ENCODE measurements at places on chromosomes 6 and 20.
A peak's percentile ranks its signal among the peaks of the same experiment; 100 is the strongest.

GRCh38 chr20:53938739-53939138, 131.7 kb downstream of the BCAS1 start:
- DNase-seq: no peak

- DNase-seq: peak; percentile 32
Measured at GRCh38 chr20:47196091-47197081, 160.1 kb downstream of the ZMYND8 start.

DNA sequence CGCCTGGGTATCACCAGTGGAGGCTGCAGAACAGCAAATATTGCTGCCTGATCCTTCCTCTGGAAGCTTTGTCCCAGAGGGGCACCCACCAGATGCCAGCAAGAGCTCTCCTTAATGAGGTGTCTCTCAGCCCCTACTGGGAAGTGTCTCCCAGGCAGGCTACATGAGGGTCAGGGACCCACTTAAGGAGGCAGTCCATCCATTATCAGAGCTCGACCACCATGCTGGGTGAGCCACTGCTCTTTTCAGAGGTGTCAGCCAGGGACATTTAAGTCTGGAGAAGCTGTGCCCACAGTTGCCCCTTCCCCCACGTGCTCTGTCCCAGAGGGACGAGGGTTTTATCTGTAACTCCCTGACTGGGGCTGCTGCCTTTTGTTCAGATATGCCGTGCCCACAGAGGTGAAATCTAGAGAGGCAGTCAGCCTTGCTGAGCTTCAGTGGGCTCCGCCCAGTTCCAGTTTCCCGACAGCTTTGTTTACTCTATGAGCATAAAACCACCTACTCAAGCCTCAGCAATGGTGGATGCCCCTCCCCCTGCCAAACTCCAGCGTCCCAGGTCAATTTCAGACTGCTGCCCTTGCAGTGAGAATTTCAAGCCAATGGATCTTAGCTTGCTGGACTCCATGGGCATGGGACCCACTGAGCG, 25.9 kb upstream of the AIG1 start:
- no peak for DNase-seq

DNA sequence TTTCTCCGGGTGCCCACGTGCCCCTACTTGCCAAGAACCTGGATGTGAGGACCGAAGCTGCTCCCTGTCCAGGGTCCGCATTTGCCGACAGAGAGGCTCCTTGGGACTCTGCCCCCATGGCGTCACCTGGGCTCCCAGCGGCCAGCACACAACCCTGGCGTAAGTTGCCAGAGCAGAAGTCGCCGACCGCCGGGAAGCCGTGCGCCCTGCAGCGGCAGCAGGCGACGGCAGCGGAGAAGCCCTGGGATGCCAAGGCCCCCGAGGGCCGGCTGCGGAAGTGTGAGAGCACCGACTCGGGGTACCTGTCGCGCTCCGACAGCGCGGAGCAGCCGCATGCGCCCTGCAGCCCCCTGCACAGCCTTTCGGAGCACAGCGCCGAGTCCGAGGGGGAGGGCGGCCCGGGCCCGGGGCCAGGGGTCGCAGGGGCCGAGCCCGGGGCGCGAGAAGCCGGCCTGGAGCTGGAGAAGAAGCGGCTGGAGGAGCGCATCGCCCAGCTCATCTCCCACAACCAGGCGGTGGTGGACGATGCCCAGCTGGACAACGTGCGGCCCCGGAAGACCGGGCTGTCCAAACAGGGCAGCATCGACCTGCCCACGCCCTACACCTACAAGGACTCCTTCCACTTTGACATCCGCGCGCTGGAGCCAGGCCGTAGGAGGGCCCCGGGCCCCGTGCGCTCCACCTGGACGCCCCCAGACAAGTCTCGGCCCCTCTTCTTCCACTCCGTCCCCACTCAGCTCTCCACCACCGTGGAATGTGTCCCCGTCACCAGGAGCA, 28.3 kb downstream of the ZNF831 start:
- DNase-seq: no peak

- no peak for DNase-seq
Measured at GRCh38 chr6:132361101-132361500, 40.2 kb downstream of the MOXD1 start.

DNA sequence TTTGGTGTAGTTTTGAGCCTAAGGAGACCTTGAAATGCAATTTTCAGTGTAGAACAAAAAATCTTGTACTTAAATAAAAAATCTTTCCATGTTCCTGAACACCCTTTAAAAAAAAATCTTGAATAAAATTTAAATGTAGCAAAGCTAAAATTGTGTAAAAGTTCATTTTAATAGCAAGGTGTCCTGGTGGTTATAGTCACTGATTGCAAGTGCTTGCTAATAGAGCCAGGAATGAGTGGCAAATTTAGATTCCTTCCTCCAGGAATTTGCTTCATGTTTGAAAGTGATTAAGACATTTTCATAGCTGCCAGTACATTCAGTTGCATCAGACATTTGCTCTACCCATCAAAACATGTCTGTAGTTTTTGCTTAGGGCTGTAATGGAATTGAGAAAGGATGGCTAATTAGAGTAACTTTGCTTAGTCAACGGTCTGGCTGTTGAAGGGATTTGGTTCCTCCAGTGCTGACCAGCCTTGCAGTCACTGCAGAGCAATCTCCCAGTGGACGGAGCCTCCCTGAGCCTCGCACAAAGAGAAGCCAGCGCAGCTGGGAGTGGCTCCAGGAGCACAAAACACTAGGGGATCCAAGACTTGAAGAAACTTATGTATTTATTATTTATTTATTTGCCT, 36.5 kb downstream of the AKAP12 start:
- peak; percentile 15 for DNase-seq

DNA sequence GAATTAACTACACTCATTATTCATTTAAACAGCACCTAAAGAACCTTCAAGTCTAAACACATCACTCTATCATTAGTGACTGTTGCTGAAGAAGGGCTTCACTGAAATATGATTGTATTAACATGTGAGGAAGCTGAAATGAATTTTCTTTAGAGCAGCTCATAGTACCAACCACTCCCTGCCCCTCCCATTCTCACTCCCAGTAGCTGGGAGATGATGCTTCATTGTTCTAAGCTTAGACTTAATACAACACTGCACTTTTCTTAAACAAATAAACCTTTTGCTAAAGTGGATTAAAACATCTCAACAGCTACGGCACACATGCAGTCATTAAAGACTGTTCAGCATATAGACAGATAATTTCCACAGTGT, 63.1 kb downstream of the ATXN1 start:
- DNase-seq: no peak

DNA sequence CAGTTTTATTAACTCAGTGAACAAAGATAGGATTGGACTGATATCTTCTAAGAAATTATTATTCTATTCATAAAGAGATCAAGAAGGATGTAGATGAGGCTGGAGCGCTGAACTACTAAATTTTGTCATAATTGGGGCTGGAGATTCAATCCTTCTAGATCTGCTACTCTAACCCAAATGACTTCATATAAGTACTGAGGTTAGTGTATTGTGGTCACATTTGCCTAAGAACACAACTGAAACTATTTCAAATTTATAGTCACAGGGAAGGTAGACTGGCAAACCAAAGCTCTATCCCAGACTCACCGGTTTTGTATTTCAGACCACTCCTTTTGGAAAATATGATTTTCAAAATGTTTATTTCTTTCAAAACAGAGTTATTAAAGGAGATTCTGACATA, 96.7 kb downstream of the BMP5 start:
- no peak for DNase-seq

DNA sequence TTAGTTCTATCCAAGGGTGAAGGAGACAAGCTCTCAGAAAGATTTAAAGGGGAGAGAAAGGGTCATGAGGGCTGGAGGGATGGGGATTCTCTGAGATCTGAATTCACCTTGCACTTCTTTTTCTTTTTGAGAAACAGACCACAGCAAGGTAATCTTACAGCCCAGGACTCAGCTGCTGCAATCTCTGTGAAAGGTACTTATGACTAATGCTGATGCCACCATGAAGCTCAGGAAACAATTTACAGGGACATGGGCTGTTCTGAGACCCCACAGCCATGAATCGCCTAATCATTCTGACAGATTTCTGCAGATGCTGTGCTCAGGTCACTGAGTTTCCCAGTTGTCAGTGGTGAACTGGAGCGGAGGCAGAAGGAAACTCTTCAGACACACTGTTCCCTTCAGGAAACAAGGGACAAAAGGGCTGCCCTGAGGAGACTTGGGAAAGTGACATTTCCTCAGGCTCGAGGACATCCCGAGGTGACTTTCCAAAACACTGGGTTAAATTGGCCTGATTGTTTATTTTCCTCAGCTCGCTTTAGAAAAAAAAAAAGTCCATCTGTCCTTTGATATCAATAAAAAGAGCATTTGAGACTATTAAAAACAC, 103.8 kb upstream of the PLCB4 start:
- no peak for DNase-seq

- no peak for DNase-seq
Measured at GRCh38 chr6:15501826-15502445, 160.9 kb downstream of the DTNBP1 start.

DNA sequence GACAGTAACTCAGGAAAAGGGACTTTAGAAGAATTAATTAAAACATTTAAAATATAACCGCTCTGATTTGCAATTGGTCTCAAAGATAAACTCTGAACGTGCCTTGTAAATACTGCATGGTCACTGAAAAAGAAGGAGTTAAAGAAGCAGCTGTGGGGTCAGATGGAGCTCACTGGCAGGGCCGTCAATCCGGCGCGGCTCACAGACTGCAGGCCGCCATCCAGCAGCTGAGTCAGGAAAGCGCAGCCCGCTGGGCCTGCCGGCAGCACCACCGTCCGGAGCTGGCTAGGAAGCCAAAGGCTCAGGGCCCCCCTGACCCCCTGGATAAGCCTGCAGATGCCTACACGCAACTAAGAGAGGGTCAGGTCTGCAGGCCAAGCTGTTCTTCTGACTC, 54.2 kb upstream of the FRMD1 start:
- DNase-seq: no peak

DNA sequence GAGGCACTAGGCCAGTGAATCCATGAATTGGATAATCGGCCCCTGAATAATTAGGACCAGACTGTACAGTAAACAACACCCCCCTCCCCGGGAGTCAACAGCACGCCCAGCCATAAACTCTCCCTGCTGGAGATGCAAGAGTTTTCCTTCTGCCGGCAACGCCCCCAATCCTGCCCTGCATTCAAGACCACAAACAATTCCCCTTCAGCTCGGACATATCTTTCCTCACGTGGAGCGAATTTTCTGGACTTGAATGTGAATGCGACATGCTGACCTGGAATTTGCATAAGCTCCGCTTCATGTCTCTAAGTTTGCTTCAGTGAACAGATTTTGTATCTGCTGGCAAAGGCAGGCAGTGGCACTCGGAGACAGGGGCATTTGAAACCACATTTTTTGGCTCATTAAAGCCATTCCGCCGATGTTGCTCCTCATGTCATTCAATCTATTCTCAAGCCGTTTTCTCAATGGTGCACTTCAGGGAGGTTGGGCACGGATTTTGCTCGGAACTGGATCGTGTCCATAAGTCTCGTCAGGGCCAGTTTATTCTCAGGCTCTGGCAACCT, 38.0 kb upstream of the GMPR start:
- DNase-seq: no peak

GRCh38 chr6:54255886-54256285, 52.4 kb upstream of the TINAG start:
- DNase-seq: no peak

- DNase-seq: no peak
Measured at GRCh38 chr20:63491078-63491477, 7.8 kb downstream of the EEF1A2 start.

- DNase-seq: no peak
Measured at GRCh38 chr6:139863964-139864363, 489.5 kb upstream of the CITED2 start.

- peak; percentile 20 for DNase-seq
Measured at GRCh38 chr20:36384022-36384619, 78.0 kb downstream of the DLGAP4 start.

- DNase-seq: no peak
Measured at GRCh38 chr20:39631557-39631956, 669.4 kb downstream of the DHX35 start.

GRCh38 chr20:59634435-59635005, 30.2 kb downstream of the PHACTR3 start:
- DNase-seq: no peak

DNA sequence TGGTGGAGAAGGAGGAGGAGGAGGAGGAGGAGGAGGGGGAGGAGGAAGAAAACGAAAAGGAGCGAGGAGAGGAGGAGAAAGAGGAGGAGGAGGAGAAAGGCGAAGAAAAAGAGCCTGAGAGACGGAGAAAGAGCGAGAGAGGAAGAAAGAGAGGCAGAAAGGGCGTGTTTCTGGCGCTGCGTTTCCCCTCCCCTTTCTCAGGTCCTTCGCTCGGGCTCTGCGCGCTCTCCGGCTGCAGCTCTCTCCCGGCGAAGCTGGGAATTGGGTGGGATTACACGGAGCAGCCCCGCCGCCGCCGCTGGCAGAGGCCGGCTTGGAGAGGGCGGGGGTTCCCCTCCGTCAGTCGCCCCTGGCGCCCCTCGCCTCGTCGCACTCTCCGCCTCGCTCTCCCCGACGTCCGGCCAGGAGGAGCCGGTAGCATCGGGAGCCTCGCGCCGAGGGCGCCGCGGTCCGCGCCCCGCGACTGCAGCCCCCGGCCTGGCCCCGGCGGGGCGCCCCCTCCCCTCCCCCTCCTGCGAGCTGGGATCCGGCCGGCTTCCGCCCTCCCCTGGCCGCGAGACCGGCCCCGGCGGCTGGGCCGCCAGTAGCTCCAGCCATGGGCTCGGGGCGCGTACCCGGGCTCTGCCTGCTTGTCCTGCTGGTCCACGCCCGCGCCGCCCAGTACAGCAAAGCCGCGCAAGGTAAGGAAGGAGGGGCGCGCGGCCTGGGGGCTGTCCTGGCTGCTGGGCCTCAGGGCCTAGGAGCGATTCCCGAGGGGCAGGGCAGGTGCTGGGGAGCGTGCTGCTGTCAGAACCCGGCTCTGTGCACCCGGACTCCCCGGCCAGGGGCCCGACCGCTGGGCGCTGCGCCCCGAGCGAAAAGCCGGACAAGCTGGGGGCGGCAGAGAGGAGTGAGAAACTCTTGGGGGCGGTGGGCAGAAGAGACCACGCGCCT, at the start of gene SCUBE3:
SCUBE3 (plus strand) TSS at position 133 of the 933 bp plus-strand sequence; CDS start at position 596, 463 bp downstream.
- peak; percentile 19 for DNase-seq

GRCh38 chr6:136228814-136229213, 21.3 kb downstream of the MTFR2 start:
- DNase-seq: no peak

GRCh38 chr6:19209202-19209601, 628.0 kb upstream of the ID4 start:
- DNase-seq: no peak

DNA sequence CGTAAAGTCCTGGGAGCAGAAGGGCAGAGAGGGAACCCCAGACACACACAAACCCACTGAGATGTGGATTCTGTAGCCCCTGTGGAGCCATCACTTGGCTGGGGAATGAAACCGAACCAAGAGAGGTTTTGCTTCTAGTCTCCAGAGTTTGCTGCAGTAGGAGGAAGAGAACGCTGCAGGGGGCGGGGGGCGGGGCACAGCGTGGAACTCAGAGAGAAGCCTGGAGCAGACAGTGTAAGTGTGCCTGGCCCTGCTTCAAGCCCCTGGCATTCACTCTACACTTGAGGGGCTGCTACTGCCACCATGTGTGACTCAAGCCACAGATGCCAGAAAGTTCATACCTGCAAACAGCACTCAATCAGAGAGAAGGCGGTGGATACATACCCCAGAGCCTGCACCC, 18.9 kb downstream of the GABRR1 start:
- DNase-seq: no peak
